ENCODE measurements at places on chromosomes 1 and 21.

DNA sequence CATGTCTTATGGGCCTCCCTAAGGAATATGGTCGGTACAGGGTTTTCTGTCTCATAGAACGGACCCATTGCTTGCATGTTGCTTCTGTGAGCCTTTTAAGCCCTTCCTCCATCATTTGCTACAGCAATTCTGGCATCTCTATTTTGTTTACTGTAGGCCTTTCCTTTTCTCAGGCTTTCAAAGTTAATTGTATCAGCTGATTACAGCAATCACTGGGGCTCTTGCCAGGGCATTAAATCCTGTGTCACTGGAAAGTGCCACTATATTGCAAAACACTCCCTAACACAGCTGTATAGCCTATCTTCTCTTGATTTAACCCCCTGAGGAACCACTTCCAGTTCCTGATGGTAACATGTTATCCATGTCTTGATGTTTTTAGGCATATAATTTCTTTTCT is 156.5 kb downstream of the PDE4B start:
- DNase-seq, result no peak

DNA sequence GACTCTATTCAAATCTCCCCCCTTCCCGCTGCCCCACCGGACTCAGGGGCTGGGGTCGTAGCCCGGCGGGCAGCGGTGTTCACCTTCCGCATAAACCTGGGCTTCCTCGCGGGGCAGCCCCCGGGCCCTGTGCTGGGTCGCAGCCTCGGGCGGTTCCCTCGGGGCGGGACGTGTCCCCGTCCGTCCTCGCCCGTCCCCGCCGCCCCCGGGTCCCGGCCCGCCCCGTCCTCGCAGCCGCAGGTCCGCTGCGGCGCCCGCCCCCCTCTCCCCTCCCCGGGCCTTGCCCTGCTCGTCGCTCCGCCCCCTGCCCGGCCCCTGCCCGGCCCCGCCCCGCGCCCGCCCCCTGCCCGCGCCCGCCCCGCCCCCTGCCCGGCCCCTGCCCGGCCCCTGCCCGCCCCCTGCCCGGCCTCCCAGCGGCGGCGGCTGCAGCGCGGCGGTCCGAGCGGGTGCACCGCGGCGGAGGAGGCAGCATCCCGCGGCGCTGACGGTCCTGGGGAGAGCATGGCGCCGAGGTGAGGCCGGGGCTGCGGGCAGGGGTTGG is at the start of gene COL18A1:
TSS of gene COL18A1 (plus strand) at position 436 of the 541 bp plus-strand sequence. CDS start at position 502, 66 bp downstream.
- DNase-seq, result no peak

GRCh38 chr1:109622137-109622892 is 2.7 kb downstream of the AMPD2 start:
- DNase-seq, result no peak

DNA sequence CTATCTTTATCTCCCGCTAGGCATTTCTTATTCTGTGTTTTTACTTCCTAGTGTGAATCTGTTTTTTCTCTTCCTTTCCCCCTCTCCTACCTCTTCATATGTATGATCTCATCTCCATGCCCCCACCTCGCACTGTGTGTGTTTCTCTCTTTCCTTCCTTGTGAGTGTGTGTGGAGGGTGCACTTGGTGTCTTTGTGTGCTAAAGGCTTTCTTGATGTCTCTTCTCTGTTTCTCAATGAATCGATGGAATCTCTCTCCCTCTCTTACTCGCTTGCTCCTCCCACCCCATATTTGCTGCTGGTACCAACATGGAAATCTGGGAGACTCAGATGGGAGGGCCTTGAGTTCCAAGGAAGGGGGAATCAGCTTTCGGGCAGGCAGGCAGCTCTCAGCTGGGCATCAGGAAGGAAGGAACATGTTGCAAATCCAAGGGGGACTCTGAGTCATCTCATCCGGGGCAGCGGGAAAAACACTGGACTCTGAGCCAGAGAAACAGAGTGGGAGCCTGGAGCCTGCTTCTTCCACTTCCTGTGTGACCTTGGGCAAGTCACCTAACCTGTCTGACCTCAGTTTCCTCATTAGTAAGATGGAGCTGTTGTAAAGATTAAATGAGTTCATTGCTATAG is 147.5 kb downstream of the PTPRU start:
- DNase-seq, result peak; percentile 20

- DNase-seq, result no peak
Observed at GRCh38 chr21:45583831-45584509, 41.7 kb upstream of the SLC19A1 start.
